ENCODE measurements at places on chromosomes 12 and 14.

- DNase-seq: no peak
Observed at GRCh38 chr12:32080435-32080834, 26.2 kb upstream of the BICD1 start.

- DNase-seq: no peak
Observed at GRCh38 chr14:77681196-77682157, 26.3 kb downstream of the ALKBH1 start.

GRCh38 chr12:1189163-1189562, 198.1 kb downstream of the ERC1 start:
- no peak for DNase-seq

- no peak for DNase-seq
Observed at GRCh38 chr12:63844391-63845341, at the start of gene SRGAP1. SRGAP1 (plus strand) TSS chr12:63844700; CDS start chr12:63844817, 117 bp downstream.

DNA sequence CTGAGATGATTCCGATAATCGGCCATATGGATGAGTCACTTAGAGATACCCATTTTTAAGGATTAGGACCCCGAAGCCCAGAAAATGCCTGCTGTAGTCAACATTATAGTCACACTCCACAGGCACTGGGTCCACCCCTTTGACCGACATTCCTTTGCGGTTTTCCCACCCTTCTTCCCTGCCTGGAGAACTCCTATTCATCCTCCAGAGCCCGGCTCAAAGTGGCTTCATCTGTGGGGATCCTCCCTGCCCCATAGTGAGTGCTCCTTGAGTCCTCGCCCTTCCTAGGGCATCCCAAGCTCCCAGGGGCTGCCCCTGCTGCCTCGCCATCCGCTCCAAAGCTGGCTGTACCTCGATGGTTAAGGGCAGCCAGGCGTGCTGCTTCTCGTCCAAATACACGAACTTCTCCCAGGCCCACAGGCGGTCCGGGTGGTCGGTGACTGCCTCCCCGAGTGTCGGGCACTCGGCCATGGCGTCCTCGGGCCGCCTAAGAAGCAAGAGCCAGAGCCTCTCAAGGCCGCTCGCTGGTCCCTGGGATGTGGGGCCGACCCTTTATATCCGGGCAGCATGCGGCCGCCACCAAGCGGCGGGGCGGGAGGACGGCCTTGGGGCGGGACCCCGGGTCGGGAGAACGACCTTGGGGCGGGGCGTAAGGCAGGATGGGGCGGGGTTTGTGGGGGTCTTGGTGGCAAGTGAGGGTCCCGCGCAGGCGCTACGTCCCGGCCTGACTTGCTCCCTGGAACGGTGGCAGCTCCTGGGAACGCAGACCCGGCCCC, at the start of gene TCL1A:
TCL1A (minus strand) TSS at position 530 of the 776 bp plus-strand sequence; CDS start at position 471, 59 bp downstream.
- no peak for DNase-seq

DNA sequence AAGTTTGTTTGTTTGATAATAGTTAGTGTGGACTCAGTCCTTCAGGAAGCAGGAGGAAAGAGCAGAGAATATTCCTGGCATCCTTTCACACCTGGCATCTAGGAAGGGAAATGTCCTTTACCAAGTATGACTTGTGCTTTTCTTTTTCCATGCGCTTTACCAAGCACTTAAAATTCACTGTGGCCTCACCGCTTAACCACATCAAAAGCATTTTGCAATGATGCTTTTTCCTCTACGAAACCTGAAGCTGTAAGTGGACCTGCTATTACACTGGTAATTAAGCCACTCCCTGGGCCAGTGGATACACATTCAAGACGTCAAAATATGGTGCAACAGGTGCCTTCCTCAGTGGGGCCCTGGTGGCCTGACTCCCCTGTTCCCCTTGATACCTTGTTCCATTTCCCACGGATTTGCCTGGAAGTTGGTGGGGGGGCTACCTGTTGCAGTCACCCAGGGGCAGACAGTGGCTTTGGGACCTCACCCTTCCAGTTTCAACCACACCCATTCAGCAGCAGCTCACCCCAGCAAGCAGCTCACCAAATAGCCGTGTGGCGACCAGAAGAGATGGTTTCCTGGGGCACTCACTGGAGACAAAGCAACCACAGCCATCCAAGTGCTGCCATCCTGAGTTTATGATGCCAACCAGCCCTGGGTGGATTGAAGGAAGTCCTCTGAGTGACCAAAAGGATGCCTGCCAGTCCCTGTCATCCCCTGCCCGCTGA, 14.2 kb upstream of the FZD10 start:
- DNase-seq: no peak

GRCh38 chr12:110849748-110850403, 3.1 kb downstream of the CCDC63 start:
- DNase-seq: no peak

DNA sequence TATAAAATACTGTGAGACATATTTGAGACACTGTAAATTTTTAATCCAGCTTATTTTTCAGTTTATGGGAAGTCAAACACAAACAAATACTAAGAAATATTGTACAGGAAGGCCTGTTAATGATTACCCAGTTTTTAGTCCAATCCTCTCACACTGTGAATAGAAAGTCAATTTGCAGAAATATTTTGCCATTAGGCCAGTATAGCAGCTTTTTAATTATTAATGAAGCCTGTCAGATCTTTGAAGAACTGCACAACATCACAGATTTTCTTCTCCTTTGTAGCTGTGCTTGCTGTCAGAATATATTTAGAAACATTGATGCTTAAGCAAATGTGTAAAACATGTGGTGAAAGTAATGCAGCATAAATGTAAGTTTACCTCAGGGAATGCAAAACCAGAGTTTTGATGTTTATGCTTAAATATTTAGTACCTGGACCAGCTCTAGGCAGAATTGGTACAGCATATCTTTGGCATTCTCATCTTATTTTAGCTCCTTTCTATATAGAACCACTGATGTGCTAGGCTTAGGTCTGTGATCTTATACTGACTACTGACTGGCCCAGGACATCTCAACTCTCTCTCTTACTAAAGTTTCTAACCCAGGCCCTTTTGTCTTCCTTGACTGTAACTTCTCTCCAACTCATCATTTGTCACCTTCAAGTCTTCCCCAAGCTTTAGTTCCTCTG, 230.8 kb upstream of the NAV3 start:
- DNase-seq: no peak

GRCh38 chr12:84408936-84409335, 503.7 kb downstream of the SLC6A15 start:
- DNase-seq: no peak

- DNase-seq: no peak
Observed at GRCh38 chr14:90678420-90678819, 137.8 kb downstream of the TTC7B start.

- DNase-seq: no peak
Observed at GRCh38 chr12:75970310-75970709, 61.3 kb downstream of the PHLDA1 start.

GRCh38 chr12:68038650-68039049, 49.4 kb downstream of the IFNG-AS1 start:
- no peak for DNase-seq

- no peak for DNase-seq
Observed at GRCh38 chr12:30930641-30931040, 4.1 kb downstream of the TSPAN11 start.

DNA sequence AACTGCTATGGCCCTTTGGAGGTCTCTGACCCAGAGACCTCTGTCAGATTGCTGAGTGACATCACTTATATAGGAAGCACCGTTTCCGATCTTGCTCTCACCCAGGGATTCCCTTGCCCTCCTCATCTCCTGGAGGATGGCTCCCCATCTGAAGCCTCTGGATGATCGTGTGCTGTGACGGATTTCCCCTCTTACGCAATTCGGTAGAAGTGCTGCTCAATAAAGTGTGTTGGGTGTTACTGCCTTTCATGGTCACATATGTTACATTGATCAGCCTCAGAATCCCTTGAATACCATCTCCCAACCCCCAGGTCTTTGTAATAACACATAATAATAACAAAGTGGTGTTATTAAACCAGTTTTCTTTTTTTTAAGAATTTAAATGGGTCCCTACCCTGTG, 107.3 kb upstream of the CLEC14A start:
- no peak for DNase-seq

DNA sequence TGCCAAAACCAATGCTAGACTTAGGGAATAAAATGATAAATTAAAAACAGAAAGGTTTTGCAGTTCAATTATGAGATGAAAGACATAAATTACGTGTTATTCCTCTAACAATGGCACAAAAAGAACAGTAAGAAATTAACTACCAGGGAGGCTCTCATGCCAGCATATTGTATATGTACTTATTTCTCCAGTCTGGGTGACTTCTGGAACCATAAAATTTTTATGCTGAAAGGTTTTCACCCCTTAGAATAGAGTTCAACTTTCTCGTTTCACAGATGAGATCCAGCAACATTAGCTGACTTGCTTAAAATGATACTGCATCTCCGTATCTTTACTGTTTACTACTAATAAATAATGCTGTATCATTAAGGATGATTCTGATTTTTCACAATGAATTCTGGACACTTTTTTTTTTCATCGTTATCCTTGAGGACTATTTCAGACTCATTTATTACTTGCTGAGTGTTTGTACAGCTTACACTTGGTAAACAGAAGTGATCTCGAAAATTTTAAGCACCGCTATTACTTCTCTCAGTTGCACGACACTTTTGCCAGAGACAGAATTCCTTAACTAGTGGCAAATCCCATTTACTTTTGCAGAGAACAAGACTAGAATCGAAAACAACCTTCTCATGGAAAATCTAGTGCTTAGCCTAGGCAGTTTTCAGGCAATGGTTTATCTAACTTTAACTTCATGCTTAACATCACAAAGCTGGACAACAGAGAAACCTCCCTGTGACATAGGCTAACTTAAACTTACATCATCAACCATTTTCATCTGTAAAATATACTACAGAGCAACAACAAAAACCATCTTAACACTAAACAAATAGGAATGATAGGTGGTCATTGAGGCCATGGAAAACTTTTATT, 2.7 kb downstream of the RSRC2 start:
- DNase-seq: no peak

DNA sequence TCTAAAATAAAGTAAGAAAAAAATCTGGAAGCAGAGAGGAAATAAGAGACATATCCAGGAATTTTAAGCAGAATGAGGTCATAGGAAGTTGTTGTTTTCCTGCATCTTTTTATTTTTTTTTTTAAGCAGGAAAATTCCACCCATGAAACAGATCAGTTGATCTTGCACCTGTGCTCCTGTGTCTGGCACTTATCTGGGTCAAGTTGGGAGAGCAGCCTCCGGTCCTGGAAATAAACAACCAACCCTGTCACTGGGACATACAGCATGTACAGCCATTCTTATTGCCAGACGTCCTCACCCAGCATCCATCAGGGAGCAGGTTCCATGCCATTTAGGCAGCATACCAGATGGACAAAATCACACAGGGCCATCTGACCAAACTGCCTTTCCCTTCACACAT, 266.0 kb upstream of the BTG1 start:
- no peak for DNase-seq

GRCh38 chr12:88305254-88305890, 163.3 kb downstream of the TMTC3 start:
- DNase-seq: no peak

- DNase-seq: peak; percentile 86
Observed at GRCh38 chr12:45232756-45233372, 17.0 kb downstream of the ANO6 start.

GRCh38 chr12:62215506-62215905, 44.7 kb upstream of the USP15 start:
- no peak for DNase-seq

DNA sequence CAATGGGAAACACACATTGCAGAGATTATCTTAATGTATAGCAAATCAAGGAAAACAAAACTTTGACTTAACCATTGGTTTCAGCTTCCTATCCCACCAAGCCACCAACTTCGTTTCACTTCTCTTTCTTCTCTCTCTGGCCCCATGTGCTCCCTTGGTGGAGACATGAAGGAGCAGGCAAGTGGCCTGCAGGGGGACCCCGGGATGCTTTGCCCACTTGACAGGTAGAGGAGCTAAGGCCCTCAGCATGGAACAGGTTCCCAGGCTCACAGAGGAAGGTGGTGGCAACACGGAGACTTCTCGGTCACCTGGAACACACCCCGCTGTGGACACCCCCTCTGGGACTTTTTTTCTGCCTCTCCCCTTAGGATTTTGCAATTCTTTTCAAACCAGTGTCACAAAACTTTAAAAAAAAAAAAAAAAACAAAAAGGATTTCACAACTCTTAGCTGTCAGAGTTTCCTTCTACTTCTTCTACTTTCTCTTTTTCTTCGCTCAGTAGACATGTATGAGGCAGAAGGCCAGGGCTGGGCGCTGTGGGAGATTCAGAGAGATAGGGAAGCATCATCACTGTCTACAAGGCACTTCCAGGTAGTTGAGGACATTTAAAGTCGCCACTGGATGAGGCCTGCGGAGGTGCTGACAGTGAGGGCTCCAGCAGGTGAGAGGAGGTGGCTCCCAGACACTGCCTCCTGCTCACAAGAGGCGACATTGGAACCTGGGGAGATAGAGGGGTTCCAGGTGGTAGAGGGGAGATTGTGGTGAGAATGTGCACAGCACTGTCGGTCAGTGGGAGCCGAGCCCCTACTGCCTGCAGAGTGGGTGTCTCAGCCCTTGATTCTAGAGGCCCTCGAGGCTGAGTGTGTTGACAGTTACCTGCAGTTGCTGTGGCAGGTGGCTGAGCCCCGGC, 119.6 kb downstream of the GCH1 start:
- DNase-seq: no peak

GRCh38 chr14:105881021-105881930, 354.9 kb downstream of the TMEM121 start:
- no peak for DNase-seq

- DNase-seq: no peak
Observed at GRCh38 chr14:100629098-100629497, 41.9 kb upstream of the BEGAIN start.

- DNase-seq: no peak
Observed at GRCh38 chr12:114746297-114747011, 62.5 kb upstream of the TBX3 start.

DNA sequence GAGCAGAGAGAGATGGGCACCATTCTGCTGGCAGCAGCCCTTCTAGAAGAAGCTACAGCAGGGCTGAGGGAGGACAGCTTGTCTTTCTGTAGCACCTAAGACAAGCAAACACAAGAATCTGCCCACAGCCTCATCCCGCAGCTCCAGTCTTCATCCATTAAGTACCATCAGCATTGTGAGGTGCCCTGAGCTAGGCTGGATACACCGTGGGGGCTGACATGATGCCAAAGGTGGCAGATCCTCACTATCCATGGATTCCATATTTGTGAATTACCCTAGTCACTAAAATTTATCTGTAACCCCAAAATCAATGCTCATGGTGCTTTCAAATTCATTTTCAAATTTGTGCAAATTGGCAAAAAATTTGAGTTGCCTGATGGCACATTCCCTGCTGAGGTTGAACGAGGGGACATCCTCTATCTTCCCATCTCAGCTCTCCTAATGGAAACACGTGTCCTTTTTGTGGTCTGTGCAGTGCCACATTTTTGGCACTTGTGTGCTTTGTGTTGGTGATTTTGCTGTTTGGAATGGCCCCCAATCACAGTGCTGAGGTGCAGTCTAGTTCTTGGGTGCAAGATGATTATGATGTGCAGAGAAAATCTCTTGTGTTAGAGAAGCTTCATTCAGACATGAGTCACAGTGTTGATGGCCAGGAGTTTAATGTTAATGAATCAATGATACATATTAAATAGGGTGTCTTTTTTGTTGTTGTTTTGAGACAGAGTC, 7.0 kb downstream of the PITPNM2 start:
- no peak for DNase-seq

DNA sequence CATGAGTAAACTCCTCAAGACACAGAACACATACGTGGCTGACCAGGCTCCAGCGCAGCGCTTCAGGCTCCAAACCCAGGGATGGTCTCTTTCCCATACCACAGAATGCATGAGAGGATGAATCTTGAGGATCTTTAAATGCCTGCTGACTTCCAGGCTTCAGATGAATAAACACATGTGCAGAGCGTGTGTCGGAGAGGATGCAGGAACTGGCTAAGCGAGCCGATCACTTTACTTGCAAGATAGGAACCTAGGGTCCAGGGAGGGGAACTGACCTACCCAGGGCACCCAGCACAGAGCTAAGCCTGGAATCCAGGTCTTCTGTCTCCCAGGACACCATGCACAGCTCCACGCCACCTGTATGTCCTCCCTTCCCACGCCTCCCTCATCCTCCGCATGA, 209.8 kb downstream of the BCL11B start:
- no peak for DNase-seq
